ENCODE measurements at places on chromosomes 3 and 15. TPM values are rescaled to one million over a fixed set of nuclear protein-coding genes. Genes with fewer than 3 reads are reported as not detected.

DNA sequence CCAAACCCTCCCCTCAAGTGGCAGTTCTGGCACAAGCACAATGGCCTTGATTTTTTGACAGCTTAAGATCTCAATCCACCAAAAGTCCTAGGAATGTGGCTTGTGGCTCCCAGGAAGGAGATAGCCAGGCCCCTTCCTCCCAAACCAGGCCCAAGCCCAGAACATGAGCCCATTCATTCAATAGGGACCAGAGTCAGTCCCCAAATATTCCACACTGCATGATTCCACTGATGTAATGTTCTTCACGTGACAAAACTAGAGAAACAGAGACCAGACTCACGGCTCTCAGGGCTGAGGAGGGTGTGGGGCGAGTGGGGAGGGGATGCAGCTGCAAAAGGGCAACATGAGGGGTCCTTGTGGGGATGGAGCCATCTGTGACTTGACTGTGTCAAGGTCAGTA is 25.5 kb downstream of the ABTB1 start:
- H3K27ac ChIP-seq: peak overlapping the region; percentile 91
- no peaks in the 10 kb centered on the region for H3K27me3 ChIP-seq
- H3K4me1 ChIP-seq: peaks cover 19% of the 10 kb centered on the region
- H3K36me3 ChIP-seq: peaks cover under 1% of the 10 kb centered on the region

DNA sequence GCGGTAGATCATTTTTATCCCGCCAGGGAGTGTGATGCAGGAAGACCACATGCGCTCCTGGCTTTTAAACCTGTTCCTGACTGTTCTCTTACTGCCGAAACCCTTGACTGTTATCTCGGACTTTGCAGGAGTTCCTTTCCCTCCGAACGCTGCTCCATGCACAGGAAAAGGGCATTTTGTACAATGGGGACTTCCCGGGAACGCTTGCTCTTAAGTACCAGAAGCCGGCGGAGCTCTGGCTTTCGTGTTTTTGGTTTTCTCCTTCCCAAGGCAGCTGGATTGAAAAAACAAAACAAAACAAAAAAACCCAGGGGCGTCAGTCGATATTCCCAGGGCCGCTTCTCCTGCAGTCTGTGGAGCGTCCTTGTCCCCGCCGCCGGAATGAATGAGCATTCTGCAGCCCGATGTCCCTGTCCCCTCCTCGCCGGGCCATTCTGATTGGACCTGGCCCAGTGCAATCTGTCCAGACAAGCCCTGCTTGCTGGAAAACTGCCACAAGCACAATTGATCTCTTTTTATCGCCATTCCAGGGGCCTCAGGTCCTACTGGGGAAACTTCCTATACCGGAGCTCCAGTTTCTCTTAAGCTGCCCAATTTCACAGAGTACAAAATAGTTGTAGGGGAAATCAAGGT is 44.8 kb downstream of the SLC6A1 start:
- H3K27ac ChIP-seq: no peak overlapping the region
- H3K4me3 ChIP-seq: no peak overlapping the region
- H3K27me3 ChIP-seq: peaks cover 28% of the 10 kb centered on the region
- no peaks in the 10 kb centered on the region for H3K36me3 ChIP-seq
- H3K4me1 ChIP-seq: no peaks in the 10 kb centered on the region
- peak; percentile 48 for DNase-seq

DNA sequence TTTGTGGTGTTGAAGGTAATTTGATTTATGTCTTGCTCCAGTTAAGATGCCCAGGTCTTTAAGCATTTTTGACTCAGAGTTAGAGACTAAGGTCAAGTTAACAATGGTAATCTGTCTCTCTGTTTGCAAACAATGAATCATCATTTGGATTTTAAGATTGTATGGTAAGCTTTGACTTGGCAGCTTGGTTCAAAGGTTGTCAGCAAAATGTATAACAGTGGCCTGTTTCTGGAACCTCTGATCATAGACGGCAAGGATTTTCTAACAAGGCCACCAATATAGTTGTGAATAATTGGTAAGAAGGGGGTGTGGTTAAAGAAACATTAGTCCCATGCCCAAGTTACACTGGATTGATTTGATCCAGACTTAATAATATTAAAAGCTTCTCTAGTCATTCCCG is 775.2 kb upstream of the GOLIM4 start:
- no peak overlapping the region for H3K27ac ChIP-seq
- no peak for DNase-seq
- no peaks in the 10 kb centered on the region for H3K36me3 ChIP-seq

DNA sequence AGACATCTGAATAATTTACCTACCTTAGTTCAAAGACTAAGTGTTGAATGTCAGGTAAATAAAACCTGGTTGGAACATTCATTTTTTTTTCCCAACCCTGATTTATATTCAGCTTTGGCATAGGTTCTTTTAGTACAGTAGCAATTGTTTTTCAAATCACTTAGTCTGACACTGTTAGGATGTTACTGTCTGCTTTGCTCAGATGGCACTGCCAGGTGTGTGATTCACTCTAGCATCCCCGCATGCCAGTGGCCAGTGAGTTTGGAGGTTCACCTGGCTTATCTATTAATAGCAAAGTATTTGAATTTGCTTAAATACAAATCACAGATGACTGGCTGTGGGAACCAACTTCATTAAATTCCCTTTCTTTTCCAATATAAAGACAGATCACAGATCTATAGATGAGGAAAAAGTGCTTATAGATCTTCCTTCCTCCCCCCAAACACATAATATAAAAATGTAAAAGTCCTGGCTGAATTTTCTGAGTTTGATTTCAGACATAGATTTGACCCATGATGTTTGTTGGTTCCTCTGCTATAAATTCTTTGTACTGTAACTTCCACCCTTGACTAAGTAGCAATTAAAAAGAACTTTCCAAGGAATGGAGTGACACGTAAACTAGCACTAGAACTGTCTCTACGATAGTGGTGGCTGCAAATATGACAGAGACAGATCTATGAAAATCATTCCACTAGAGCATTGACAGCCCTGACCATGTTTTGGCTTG is 3.9 kb downstream of the THBS1 start:
- H3K36me3 ChIP-seq: peaks cover 77% of the 10 kb centered on the region
- H3K4me3 ChIP-seq: peak overlapping the region; percentile 97
- DNase-seq: peak; percentile 31
- H3K27ac ChIP-seq: peak overlapping the region; percentile 70
- H3K4me1 ChIP-seq: peaks cover 21% of the 10 kb centered on the region

- H3K27me3 ChIP-seq: no peaks in the 10 kb centered on the region
- H3K4me1 ChIP-seq: peaks cover 7% of the 10 kb centered on the region
These were observed 95.7 kb downstream of the PPM1L start for GRCh38 chr3:160851629-160852210.

- DNase-seq: no peak
- H3K27ac ChIP-seq: no peak overlapping the region
- no peaks in the 10 kb centered on the region for H3K36me3 ChIP-seq
- peaks cover 11% of the 10 kb centered on the region for H3K27me3 ChIP-seq
- H3K4me3 ChIP-seq: no peak overlapping the region
These were observed 601.0 kb upstream of the ADAMTS9 start for GRCh38 chr3:65288776-65289175.

DNA sequence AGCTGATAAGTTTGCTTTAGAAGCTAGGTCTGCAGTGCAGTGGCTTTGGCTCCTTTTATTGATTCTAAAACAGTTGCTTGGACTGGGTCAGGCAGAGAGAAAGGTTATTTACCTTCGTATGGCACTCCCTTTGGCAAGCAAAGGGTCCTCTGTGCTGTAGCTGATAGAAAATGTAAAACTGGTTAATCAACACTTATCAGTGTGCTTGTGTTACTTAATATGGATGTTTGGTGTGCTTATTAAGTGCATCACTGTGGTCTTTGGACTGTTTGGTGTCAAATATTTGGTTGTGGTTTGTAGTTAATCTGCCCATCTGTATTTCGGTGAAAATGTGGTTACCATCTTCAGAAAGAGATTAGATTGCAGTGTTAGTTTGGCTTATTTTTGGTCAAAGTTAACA is 16.0 kb downstream of the UBE2E2 start:
- no peak for DNase-seq
- no peak overlapping the region for H3K4me3 ChIP-seq

Gene LRTM1
- total RNA-seq: not detected

Gene DISP2
- total RNA-seq: 1.2 TPM

Gene SLC12A1
- total RNA-seq: not detected

Gene ROBO1
- total RNA-seq: 26.4 TPM

Gene CCPG1
- total RNA-seq: 58.5 TPM

Measured in endothelial cell of umbilical vein (primary cell).